ENCODE measurements at places on chromosomes 2 and 18.

- DNase-seq, result no peak
Measured at GRCh38 chr2:179952658-179953057, 54.4 kb downstream of the CWC22 start.

GRCh38 chr18:22180722-22181121, 11.3 kb downstream of the GATA6 start:
- no peak for DNase-seq

DNA sequence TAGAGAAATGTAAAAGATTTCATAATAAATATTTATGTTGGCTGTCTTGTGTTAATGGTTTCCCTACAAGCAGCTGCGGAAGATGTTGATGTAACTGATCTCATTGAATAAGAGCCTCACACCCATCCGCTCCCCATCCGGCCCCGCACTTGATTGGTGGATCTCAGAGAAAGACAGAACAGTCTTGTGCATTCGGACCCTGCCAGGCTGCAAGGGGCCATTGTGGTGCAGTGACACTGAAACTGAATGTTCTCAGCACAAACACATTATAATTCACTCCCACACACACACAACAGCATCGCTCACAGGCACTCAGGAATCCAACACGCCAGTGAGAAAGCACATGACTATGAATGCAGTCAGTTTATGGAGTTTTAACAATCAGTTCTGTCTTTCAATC, 47.8 kb downstream of the PRELID3A start:
- no peak for DNase-seq

GRCh38 chr2:25178976-25179375, 10.6 kb upstream of the POMC start:
- no peak for DNase-seq

DNA sequence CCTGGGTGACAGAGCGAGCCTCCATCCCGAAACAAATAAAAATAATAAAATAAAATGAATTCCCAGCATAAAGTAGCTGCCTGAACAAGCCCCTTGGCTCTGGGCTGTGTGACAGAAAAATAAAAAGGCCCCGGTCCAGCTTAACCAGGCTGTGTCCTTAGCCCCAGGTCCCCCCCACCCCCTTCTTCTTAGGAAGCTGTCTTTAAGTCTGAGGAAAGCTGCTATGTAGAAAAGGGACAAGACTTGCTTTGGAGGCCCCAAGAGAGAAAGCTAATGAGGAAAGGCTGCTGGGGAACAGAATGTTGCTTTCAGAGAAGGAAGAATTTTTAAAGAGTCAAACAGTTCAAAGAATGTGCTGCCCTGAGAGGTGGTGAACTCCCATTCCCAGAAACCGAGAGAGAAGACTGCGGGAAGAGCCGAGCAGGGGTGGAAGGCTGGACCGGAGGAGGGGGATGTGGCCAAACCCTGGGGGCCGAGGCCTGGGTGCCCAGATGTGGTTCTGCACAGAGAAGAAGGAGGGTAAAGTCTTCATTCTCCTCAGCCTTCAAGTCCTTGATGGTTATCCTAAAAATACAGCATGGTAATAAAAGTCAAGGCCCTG, 61.9 kb downstream of the CENPO start:
- no peak for DNase-seq

DNA sequence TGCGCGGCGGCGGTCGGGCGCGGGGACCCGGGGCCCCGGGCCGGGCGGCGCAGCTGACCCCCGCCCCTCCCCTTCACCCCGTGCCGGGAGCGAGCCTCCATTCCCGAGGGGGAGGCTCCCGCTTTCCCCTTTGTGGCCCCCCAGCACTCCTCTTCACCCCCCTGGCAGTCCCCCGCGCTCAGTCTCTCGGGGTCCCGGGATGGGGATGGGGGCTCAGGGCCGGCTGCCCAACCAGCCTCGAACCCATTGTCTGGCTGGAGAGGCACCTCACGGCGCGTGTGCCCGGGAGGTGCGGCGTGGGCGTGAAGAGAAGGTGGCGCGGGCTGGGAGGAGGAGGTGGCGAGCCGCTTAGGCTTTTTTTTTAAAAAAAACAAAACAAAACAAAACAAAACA, 748 bp downstream of the FMNL2 start:
- no peak for DNase-seq

GRCh38 chr2:134758633-134759032, 39.8 kb upstream of the TMEM163 start:
- no peak for DNase-seq

- DNase-seq, result no peak
Measured at GRCh38 chr2:163351143-163351542, 384.7 kb downstream of the FIGN start.

DNA sequence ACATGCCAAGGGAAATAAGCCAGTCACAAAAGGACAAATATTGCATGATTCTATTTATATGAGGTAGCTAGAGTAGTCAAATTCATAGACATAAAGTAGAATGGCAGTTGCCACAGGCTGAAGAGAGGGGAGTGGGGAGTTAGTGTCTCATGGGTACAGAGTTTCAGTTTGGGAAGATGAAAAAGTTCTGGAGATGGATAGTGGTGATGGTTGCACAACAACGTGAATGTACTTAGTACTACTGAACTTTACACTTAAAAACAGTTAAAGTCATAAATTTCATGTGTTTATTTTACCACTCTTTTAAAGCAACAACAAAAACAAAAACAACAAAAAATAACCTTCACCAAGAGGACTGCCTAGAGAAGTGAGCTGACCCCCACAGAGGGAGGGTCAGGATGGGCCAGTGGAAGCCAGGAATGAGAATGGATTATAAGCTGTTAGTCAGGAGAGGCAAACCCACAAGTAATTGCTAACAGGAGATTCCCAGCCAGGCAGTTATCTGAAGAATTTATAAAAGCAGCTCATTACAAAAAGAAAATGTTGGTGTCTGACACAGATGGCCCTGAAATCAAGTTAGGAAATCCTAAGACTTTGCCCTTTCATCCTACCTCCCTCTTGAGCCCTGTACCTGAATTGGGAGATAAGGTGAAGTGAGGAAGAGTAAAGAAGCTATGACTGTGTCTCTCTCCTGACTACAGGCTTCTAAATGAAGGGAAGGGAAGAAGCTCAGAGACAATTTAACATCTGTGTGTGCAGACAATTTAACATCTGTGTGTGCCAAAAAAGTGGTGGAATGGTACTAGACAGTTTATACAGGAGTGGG, 263.4 kb downstream of the PDE11A start:
- no peak for DNase-seq

GRCh38 chr2:168241208-168241607, 6.2 kb downstream of the STK39 start:
- no peak for DNase-seq

- DNase-seq, result no peak
Measured at GRCh38 chr18:76518123-76518859, 23.2 kb upstream of the ZNF516 start.

GRCh38 chr2:38552259-38552658, 50.5 kb downstream of the HNRNPLL start:
- no peak for DNase-seq

GRCh38 chr18:7696780-7697179, 129.7 kb downstream of the PTPRM start:
- DNase-seq, result peak; percentile 0

GRCh38 chr18:35662293-35663062, 80.9 kb downstream of the GALNT1 start:
- no peak for DNase-seq

DNA sequence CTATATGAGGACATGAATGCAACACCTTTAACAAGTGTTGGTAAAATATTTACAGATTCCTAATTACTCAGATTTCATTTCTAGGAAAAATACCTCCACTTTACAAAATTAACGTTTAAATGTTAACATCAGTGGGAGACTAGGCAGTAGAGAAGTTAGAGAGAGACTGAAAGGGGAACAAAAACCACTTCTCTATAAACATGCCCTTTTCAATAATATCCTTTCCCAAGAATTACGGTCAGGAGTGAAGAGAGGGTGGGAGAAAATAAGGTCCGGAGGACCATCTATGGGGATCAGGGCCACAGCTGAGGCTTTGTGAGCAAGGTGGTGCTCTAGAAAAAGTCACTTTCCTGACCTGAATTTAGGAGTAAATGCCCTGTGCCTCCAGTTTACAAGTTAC, 65.3 kb upstream of the WIPF1 start:
- DNase-seq, result no peak

- DNase-seq, result peak; percentile 43
Measured at GRCh38 chr2:86396291-86396785, 44.8 kb upstream of the KDM3A start.

GRCh38 chr2:22360735-22361374, 1024.1 kb upstream of the KLHL29 start:
- no peak for DNase-seq

DNA sequence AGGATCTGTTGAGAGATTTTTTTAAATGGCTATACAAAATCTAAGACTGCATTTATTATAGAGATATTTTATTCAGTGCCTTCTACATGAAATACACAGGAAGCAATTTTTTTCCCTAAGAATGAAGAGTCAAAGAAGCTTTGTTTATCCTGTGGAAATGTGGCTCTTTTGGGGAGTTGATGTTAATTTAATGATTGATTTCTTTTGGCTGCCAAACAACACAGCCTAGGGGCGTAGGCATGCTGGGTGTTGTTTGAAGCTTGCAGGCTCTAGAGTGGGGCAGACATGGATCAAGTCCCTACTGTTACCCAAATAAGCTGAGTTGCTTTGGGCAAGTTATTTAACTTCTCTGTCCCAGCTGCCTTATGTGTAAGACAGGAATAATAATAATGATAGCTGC, 21.1 kb upstream of the PLEK start:
- DNase-seq, result no peak

- no peak for DNase-seq
Measured at GRCh38 chr2:16666449-16666801, 791 bp upstream of the CYRIA start.

DNA sequence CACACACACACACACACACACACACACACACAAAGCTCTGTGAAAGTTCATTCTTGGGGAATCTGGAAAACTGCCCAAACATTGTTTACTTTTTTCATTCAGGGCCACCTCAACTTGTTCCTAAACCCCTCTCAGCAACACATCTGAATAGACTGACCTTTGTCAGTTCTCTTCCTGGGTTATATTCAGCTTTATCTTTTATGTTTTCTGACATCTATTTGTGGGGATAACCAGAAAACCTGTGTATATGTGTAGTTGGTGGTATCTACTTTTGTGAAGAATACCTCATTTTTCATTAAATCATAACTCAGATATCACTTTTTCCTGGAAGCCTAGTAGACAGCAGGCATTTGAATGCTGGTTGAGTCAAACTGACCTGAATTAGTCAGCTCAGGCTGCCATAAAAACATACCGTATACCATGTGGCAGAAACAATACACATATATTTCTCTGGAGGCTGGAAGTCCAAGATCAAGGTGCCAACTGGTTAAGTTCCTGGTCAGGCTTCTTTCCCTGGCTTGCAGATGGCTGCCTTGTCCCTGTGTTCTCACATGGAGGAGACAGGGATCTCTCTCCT, 11.0 kb upstream of the RNF144A start:
- no peak for DNase-seq

GRCh38 chr2:100629309-100629708, 66.5 kb downstream of the PDCL3 start:
- DNase-seq, result no peak

DNA sequence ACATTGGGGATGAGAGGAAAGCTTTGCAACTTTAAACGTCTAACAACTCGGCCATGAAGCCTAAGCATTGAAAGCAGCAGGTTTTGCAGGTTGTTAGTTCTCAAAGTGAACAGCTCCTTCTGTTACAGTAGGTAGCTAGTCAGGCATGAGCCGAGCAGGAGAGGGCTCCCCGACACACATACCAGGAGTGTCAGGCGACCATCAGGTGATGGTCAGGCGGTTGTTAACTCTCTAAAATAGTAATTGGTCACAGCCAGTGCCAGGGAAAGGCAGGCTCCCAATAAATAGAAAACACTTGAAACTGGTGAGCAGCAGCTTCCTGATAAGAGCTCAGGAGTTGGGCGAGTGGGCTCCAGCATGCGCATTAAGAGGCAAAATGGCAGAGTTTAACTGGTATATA, 53.5 kb upstream of the DAPL1 start:
- DNase-seq, result no peak

GRCh38 chr2:170517538-170517937, 197.6 kb upstream of the SP5 start:
- DNase-seq, result no peak

DNA sequence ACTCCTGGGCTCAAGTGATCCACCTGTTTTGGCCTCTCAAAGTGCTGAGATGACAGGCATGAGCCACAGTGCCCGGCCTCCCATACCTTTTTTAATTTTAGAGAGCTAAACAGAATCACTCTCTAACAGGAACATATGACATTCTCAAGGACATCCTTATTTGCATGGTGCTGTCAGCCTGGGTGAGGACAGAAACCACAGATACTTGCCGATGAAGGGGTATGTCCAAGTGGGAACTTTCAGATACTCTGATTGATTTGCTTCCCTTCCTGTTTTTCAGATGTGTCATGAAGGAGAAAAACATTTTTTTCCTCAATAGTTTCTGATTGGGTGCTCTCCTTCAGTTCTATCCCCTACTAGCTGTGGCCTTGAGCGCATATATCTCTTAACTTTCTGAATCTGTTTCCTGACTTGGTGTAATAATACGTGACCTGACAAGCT, 49.6 kb downstream of the MYO3B start:
- no peak for DNase-seq

DNA sequence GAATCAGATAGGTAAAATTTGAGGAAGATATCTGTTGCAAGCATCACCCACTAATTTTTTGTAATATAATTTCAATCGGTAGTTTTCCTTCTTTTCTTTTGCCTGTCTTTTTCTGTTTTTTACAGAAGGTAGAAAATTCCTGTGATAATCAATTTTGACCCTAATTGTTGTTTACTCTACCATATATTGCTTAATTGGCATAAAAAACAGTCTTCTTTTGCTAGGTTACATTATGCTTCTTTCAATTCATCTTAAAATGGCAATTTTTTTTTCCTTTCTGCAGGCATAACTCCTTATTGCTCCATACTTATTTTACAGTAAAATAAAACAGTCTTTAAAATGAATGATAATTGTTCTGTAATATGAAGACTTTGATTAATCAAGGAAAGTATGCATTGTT, 286.2 kb upstream of the LRP1B start:
- no peak for DNase-seq

GRCh38 chr2:8217468-8218030, 464.3 kb upstream of the ID2 start:
- DNase-seq, result no peak

DNA sequence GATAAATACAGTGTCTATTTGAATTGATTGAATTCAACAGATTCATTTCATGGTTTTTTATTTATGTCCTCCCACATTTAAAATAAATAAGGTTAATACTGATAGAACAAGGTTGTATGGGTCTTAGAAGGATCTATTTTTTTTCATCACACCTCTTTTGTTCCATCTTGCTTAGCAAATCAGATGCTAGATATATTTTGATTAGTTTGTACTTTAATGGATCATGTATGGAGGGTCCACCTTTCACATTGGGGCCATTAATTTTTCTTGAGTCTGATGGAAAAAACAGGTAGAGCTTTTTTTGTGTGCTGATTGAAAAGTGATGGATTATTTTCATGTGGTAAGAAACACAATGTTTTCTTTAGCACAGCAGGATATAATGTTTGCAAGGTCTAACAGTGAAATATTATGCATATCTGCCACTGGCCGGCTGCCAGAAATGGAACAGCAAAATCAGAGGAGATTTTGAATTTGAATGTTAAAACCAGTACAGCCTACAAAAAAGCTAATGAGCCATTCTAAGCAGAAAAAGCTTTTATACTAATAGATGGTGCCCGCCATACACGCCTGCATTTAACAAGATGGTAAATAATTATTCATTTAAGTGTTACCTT, 188.1 kb upstream of the ETAA1 start:
- no peak for DNase-seq

GRCh38 chr2:34570266-34570872, 971.3 kb upstream of the FAM98A start:
- no peak for DNase-seq

GRCh38 chr2:160347269-160347863, 146.2 kb downstream of the RBMS1 start:
- no peak for DNase-seq
